ENCODE measurements at places on chromosomes 2 and 18. TPM values are rescaled to one million over a fixed set of nuclear protein-coding genes. Genes with fewer than 3 reads are reported as not detected.

The RESP18 gene
- not detected for total RNA-seq

The FLACC1 gene
- 1.8 TPM for total RNA-seq

The OR6B2 gene
- not detected for total RNA-seq

GRCh38 chr2:113940891-113941290, 51.0 kb downstream of the ACTR3 start:
- ATAC-seq: no peak

- ATAC-seq: no peak
These were observed 52.5 kb downstream of the CCDC74A start for GRCh38 chr2:131580187-131580586.
